ENCODE measurements at places on chromosomes 3 and 15.

DNA sequence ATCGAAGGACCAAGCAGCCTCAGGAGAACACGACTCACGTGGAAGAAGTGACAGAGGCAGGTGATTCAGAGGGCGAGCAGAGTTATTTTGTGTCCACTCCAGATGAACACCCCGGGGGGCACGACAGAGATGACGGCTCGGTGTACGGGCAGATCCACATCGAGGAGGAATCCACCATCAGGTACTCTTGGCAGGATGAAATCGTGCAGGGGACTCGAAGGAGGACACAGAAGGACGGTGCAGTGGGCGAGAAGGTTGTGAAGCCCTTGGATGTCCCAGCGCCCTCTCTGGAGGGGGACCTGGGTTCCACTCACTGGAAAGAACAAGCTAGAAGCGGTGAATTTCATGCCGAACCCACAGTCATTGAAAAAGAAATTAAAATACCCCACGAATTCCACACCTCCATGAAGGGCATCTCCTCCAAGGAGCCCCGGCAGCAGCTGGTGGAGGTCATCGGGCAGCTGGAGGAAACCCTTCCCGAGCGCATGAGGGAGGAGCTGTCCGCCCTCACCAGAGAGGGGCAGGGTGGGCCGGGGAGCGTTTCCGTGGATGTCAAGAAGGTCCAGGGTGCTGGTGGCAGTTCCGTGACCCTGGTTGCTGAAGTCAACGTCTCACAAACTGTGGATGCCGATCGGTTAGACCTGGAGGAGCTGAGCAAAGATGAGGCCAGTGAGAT, 26.0 kb downstream of the SYNM start:
- no peak for DNase-seq

DNA sequence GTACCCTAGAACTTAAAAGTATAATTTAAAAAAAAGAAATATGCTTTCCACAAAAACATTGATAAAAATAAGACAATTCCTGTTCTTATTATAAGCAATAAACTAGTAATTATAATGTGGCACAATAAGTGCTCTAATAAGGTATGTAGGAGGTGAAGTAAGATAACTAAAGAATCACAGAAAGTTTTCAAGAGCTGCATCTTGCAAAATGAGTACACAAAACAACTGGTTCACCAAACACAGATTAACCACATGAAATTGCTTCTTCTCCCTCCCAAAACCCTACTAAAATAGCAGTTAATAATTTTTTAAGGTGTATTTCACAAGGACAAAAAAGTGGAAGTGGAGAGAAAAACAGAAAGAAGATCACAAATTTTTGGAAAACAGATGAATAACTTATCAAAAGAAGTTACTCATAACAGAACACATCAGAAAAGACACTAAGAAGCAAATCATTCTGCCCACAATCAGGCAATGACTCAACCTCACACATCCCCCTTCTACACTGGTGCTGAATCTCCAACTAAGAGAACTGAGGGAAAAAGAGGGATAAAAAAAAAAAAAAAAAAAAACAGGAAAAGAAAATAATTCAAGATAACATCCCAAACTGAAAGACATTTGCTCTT, 64.2 kb downstream of the TBC1D5 start:
- no peak for DNase-seq

DNA sequence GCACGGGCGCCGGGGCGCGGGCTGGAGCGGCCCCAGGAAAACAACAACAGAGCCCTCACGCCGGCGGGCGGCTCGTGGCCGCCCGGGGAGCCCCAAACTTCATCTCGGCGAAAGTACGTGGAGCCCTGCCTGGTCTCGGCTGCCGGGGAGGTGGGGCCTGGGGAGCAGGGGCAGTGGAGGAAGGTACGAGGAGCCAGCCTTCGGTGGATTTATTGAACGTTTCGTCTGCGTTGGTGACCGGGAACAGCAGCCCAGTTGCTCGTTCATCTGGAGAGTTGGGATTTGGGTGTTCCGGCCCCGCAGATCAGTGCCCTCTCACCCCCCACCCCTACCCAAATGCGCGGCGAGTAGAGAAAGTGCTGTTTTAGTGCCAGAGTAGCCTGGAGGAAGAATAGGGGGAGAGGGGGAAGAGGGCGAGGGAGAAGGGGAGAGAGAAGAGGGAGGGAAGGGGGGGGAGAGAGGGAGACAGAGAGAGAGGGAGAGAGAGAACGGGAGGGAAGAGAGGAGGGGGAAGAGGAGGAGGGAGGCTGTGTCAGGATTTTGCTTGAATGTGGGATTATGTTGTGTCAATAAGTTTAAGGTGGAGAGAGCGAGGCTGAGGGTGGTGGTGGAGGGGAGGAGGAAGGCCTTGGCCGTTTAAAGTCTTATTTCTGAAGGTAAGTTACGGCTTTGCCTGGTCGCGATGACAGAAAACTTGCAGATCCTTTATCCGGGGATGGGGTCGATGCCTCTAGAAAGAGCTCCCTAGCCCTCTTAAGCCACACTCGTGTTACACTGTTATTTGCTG, 970 bp downstream of the BBX start:
- peak; percentile 60 for DNase-seq

DNA sequence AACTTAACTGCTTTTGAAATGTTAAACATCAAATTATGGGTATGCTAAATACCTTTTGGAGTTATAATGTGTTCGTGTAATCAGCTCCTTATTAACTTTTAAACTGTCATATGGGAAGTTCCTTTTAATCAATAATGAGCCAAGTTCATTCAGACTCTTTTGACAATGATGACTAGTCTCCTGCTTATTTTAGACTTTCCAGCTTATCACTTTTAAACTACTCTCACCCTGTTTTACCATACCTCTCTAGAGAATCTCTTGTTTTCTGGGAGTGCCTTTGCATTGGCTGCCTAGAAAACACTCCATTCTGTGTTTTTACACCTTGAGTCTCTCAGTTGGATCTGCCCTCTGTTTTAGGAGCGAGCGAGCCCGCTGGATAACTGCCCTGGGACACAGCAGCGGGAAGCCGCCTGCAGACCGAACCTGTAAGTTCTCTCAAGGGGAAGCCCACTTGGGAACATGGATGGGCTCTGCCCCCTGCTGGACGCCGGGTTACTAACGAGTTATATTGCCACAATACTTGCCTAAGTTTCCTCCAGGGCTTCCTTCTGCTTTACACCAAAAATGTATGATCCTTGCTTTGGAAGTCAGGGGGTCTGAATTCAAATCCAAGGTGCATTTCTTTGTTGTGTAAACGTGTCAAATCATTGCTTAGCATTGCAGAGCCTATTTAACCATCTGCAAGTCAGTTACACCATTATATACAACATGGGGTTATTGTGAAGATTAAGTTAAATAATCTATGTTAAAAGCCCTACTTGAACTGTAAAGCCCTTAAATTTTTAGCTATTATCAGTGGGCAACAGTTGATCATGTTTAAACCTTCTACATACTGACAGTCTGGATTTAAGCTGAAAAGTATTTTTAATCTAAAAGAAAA, 71.3 kb downstream of the DHX36 start:
- DNase-seq, result peak; percentile 73

DNA sequence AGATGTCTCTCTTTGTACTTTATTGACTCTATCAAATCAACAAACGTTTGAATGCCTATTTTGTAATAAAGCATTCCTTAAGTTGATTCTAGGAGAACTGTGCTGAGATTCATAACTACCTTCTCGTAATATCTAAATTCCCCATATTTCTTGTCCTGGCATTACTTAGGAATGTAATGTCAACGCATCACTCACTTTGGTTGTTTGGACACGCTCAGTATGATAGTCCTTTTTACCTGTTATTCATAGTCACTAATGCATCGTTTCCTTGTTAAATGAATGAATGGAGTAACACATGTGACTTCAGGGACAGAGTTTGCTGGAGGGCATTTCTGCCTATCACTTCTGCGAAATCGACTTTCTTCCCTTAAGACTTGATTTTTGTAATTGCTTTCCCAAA, 44.1 kb upstream of the RASGRP1 start:
- no peak for DNase-seq

- no peak for DNase-seq
These were observed 19.2 kb downstream of the SLC25A20 start for GRCh38 chr3:48879307-48879993.

DNA sequence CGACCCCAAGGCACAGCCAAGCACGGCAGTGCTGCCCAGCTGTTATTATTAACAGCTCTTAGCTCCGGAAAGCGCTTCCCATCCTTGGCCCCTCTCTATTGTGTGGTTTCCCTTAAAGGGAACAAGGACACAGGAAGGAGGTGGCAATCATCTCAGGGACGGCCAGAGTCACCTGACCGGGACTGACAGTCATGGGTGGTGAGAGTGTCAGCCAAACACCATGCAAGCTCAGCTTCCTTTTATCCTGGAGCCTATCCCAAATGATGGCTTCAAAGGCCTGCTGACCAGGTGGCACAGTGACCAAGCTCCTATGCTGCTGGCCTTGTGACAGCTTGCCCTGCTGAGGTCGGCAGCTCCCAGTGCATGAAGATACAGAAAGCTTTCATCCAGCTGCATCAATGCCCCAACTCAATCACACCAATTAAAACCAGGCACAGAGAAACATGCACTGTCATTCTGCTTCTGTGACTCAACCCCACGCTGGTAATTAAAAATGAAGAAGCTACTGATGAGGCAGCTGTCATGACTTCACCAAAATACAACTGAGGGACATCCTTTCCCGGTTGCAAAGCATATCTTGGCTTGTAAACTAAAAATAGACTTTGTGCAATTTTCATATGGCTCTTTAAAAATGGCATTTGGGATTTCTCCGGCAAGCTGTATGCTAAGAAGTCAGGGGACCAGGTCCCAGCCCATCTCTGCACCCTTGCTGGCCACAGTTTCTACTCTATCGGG, 34.0 kb downstream of the PCSK6 start:
- DNase-seq, result no peak

GRCh38 chr3:30984855-30985749, 90.6 kb upstream of the GADL1 start:
- DNase-seq, result no peak

DNA sequence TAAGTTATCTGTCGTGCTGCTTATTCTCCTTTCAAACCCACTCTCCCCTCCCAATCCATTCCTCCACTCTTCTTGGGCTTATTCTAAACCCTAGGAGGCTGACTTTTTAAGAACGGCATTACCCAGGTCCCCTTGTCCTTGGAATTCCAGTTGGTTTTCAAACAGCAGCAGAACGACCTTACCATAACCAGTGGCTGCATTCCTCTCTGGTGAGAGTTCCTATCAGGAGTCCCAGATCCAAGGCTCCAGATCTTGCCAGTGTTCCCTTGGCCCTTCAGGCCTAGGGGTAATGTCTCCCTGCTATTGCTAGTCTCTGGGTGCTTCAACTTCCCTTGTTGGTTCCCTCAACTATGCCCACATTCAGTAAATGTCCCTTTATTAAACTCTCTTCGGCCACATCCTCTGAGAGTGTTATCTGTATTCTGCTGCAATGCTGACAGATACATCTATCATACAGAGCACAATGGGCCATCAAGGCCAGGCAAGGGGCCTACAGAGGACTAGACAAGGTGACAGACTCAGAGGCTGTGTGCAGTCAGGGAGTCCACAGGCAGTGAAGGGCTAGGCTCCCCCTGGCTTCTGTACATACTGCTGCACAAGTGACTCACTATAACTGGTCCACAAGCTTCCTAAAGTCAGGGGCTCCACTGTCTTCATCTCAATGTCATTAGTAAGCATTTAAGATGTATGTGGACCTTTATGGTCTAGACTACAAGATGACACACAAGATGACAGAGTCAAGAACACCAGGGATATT, 10.1 kb downstream of the LYSMD2 start:
- no peak for DNase-seq

DNA sequence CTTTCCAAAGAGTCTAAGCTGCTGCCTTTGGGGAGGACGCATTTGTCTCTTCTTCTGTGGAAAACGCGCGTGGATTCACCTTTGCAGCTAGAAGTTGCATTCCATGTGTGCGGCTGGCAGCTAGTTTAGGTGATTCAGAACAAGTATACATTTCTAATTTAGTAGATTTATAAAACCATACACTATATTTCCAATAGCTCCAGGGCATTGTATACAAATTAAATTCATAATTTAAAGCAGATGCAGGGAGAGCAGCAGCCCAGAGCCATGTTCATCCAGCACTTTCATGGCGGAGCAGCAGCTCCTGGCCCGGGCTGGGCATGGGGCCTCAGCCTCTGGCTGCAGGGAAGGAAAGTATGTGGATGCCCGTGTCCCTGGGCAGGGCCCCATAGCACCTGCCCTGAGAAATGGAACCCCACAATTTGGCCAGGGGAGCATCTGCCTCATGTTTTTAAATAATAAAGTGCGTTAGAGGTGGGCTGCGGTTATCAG, 42.8 kb upstream of the SEC22A start:
- no peak for DNase-seq

DNA sequence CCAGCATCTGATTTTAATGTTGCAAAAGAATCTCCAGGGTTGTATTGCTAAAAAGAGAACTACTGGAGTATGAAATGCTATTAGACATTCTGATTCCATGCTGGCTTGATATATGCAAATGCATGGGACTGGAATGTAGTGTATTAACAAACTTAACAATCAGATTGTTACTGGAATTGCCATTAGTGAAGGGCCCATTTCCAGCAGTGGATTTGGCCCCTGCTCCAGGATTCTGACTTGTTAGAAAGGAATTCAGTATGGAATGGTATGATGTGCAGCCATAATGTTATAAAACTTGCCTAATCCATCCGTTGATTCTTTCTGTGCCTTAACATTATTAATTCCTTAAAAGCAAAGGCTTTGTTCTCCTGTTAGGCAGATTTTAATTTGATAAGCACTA, 7.9 kb downstream of the ARRDC4 start:
- DNase-seq, result no peak

- DNase-seq, result no peak
These were observed 27.9 kb downstream of the CYP8B1 start for GRCh38 chr3:42847731-42848130.

DNA sequence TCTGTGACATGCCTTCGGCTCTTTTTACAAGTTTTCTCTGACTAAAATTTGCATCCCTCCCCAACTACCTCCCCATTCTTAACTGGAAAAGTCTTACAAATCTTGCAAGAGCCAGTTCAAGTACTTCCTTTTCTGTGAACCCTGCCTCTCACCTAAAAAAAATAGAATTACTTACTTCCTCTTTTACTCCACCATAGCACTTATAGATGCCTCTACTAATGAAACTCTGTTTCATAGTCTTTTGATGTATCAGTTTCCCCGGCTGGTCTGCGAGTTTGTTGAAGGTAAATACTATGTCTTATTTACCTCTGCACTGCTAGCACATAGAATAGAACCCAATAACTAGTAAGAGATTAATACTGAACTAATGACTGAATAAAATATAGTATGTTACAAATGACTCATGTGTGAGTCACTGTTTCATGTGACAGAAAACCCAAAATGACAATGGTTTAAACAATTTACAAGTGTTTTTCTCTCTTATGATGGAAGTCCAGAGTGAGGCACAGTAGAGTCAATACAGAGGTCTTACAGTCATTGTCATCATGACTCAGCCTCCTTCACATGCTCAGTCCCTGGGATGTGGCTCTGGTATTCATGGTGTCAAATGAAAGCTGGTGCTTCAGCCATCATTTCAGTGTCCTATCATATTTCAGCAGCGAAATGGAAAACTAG, 393.5 kb downstream of the RSL24D1 start:
- no peak for DNase-seq

GRCh38 chr15:51229907-51230330, 108.5 kb downstream of the CYP19A1 start:
- DNase-seq, result no peak

GRCh38 chr3:53065841-53066480, 20.1 kb upstream of the SFMBT1 start:
- no peak for DNase-seq

GRCh38 chr3:85007195-85008094, 48.7 kb downstream of the CADM2 start:
- DNase-seq, result no peak
